ENCODE measurements at places on chromosomes 11 and 22.

- DNase-seq: no peak
Observed at GRCh38 chr11:124788521-124788920, 11.7 kb downstream of the MSANTD2 start.

DNA sequence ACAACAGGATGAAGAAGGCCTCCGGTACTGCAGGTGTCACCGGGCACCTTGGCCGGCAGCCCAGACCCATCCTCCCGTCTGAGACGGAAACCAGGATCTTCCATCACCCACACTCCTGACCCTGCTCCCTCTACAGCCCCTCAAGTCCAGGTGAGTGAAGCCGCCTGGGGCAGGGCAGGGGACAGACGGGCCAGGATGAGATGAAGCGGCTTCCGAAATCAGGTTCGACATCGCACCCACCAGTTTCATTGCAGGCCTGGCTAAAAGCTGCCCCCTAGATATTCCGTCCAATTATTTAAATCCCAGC is 639.1 kb downstream of the TBC1D22A start:
- DNase-seq: no peak

DNA sequence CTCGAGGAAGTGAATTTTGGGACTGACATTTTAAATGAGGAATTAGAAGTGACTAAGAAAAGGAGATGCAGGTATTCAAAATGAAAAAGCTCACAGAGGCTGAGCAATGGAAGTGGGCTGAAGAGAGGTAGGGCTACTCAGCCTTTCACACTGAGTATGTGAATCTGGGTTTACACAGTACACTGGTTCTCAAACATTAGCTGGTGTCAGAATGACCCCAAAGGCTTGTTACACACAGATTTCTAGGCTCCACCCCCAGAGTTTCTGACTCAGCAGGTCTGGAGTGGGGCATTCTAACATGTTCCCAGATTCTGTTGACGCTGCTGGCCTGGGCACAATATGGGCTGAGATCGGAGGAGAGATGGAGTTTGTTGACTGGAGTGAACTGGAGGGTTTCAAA is 32.8 kb downstream of the CADM1 start:
- DNase-seq: peak; percentile 25

GRCh38 chr22:20248461-20248978 is 19.6 kb downstream of the RTN4R start:
- DNase-seq: no peak

- no peak for DNase-seq
Observed at GRCh38 chr22:41885116-41885515, 29.8 kb downstream of the SHISA8 start.

DNA sequence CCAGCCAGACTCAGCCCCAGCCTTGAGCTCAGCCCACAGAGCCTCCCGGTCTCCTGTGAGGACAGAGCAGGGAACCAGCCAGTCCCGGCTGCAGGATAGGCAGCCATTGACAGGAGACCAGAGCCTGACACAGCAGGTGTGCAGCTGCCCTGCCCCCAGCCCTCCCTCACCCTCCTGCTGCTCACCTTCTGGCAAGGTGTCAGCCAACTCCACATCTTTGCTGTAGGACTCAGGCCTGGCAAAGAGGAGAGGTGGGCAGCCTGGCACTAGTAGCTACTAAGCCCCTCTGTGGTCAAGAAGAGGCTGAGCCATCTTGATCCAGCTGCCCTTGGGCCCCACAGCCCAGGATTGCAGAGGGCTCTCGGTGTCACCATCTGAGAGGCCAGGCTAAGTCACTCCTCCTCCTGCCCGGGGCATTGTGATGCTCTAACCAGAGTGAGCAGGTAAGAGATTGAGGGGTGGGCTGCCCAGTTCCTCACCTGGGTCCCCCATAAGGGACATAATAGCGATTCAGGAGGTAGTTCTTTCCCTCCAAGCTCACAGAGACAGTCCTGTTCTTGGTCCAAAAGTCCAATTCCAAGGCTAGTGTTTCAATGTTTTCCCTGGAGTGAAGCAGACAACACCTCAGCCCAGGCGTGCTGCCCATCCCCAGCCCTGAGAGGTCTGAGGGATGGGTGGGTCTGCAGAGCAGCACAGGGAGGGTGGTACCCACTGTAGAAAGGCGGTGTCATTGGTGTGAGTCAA is 18.6 kb downstream of the TREH start:
- no peak for DNase-seq

- no peak for DNase-seq
Observed at GRCh38 chr11:1848640-1849430, 4.0 kb upstream of the LSP1 start.

DNA sequence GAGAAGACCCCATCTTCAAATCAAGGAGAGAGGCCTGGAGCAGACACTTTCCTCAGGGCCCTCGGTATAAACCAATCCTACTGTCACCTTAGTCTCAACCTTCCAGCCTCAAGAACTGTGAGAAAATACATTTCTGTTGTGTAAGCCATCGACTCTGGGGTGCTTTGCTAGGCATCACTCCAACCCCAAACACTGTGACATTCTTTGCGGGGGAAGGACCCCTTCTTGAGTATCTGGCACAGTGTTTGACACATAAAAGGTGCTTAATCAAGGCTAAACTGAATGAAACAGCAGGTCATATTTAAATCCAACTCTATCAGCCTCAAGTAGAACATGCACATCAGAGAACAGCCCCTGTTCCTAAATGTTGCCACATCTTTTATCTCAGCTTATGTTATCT is 558.1 kb downstream of the INSC start:
- DNase-seq: peak; percentile 45

DNA sequence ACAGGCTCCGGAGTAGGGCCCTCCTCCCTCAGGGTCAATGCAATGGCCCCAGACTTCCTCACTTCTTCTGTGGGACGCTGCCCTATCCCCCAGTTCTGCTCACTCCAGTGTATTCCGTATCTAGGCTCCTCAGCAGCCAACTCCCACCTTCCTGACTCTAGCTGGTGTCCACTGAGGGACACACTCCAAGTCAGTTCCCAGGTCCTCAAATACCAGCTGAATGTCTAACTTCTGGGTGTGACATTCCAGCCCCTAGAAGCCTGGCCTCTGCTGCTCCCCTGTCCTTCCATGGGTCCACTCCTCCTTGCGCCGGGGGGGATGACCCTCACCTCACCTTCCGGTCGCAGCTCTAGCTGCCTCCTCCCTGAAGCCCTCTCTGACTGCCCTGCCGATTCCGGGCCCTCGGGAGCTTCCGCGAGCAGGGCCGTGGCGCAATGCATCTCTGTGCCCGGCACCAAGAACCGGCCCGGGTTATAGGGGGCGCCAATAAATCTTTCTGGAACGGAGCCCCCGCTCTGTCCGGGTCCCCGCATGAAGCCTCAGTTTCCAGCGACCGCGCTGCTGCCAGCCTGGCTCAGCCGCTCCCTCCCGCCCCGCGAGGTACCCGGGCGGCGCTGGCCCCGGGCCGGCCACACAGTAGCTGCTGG is 15.4 kb downstream of the BAD start:
- DNase-seq: peak; percentile 64

DNA sequence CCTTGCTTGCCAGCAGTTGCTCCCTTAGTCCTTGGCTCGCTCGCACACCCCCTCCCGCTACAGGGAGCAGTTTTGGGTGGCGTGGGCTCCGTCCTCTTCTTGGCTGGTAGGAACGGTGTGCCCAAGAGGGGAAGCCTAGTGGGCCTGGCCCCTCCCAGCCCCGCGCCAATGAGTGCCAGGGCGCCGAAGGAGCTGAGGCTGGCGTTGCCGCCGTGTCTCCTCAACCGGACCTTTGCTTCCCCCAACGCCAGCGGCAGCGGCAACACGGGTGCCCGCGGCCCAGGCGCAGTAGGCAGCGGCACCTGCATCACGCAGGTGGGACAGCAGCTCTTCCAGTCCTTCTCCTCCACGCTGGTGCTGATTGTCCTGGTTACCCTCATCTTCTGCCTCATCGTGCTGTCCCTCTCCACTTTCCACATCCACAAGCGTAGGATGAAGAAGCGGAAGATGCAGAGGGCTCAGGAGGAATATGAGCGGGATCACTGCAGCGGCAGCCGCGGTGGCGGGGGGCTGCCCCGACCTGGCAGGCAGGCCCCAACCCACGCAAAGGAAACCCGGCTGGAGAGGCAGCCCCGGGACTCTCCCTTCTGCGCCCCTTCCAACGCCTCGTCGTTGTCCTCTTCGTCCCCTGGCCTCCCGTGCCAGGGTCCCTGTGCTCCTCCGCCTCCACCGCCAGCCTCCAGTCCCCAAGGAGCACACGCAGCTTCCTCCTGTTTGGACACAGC is 1.6 kb downstream of the C11orf87 start:
- DNase-seq: no peak

DNA sequence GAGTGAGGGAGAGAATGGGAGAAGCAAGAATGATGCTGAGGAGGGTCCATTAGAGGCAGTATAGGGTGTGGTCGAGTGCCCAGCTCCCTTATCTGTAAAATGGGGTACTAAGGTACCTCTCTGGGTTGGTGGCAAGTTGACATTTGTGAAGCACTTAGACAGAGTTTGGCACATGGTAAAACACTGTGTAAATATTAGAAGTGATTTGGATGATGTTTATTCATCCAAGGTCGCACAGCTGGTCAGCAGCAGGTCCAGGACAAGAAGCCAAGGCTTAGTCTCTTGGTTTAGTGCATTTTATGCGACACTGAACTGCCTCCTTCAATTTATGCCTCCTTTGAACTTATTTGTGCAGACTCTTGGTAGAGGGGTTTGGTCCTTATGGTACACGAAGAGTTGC is 19.4 kb downstream of the KREMEN1 start:
- DNase-seq: no peak

DNA sequence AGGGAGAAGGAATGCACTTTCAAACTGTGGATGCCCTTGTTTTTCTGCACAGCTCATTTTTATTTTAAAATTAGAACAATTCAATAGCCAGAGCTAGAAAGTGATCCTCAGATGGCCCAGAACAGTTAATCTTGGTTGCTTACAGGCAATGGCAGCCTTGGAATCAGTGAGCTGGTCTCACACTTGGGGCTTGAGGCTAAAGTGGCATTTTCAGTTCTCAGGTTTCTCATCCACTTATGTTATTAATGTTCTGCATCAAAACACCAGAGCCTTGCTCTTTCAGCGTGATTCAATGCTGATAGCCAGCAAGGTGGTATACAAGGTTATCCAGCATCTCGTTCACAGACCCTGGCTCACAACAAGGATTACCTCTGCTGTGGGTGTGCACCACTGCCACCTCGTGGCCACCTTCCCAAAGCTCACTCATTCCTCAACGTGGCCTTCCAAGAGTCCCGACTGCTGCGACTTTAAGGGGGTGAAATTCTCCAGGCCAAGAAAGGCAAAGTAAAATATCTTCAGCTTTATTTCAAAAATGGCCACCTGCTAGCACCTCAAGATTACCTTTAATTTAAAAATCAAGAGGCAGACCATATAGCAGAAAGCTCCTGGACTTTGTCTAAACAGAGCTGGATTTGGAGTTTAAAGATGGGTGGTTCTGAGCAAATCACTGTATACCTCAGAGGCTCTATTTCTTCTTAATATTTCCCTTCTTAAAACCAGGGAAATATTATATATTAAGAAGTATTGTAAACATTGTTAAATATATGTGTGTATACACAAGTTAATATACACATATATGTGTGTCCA is 34.2 kb upstream of the FSHB start:
- peak; percentile 73 for DNase-seq

DNA sequence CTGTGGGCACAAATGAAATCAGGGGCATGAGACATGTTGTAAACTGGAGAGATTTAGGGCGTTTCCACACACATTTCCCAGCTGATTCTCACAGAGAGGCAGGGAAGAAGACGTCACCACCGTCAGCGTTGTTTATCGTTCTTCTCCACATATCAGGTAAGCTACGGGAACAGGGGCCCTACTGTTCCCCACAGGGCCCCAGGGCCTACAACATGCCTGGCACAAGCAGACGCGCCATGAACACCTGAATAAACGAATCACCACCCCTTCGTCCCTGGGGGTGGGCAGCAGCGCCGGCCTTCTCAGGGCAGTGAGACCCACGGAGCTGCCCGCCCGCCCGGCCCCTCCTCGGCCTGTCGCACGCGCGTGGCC is 342 bp downstream of the EFCAB6 start:
- no peak for DNase-seq

GRCh38 chr22:41050883-41051282 is 41.5 kb upstream of the EP300 start:
- no peak for DNase-seq
